ENCODE measurements at places on chromosomes 1 and 21.

- ATAC-seq: no peak
These were observed 41.5 kb downstream of the IGSF21 start for GRCh38 chr1:18149027-18149641.

GRCh38 chr1:116382857-116383483, 9.9 kb downstream of the ATP1A1 start:
- ATAC-seq: no peak

- peak; percentile 37 for ATAC-seq
These were observed 37.2 kb upstream of the ETS2 start for GRCh38 chr21:38768471-38769063.

DNA sequence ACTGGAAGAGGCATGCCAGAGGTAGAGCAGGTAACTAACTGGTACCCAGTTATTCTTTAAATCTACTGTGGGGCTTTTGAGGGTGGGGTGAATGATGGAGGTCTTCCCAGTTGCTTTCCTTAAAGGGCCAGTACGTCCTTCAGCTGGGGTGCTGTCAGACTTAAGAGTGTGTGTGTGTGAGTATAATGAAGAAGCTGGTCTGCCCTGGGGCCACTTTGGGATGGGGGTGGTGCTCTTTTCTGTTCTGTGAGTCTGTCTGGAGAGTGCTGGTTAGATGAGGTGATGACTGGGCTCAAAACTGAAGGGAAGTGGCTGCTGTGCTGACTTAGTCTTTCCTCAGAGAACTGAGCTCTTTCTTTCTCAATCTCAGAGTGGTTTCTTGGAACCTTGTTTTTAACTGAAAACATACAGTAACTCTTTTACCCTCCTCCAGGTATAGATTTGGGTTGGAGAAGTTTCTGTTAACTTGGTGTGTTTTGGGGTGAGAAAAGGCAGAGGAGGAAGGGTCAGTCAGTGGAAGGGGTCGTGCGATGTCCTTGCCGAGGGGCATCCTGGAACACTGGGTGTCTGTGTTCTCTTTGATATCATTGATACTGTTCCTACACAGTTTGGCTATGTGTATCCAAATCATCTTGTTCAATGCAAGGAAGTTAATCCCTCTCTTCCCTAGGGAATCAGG, 746 bp downstream of the MACF1 start:
- ATAC-seq: peak; percentile 66

- no peak for ATAC-seq
These were observed 1.1 kb downstream of the TSPAN2 start for GRCh38 chr1:115088115-115088778.

DNA sequence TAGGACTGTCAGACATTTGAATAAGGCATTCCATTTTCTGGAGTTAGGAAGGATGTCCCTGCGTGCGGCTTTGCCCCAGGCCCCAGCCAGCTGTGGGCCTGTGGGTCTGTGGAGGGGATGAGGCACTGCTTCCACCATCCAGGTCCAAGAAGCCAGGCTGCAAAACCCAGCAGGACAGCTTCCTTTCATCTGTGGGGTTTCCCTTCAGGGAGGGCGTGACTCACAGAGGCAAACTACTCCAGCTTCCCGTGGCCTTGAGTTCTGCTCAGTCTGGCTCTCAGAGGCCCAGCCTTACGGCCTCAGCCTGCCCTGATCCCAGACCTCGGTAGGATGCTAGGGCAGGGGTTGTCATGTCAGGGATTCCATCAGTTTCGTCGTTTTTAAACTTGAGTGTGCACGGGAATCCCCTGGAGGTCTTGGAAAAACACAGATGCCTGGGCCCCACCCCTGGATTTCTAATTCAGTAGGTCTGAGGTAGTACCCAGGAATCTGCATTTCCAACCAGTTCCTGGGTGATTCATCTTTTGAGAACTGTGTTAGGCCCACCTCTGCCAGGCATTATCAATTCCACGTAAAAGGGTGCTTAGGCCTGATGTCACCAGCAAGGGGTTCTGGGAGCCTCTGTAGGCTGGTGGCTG, 32.3 kb upstream of the TENT5C start:
- ATAC-seq: no peak

Measured in gastroesophageal sphincter (tissue), 4 donors.